ENCODE measurements at places on chromosomes 5 and 9. TPM values are rescaled to one million over a fixed set of nuclear protein-coding genes. Genes with fewer than 3 reads are reported as not detected.

PCDHA1 gene
- total RNA-seq, result under 0.01 TPM

TSC1 gene
- total RNA-seq, result 41.5 TPM

SLIT3 gene
- 8.0 TPM for total RNA-seq

PTGDS gene
- 89.9 TPM for total RNA-seq

SARDH gene
- total RNA-seq, result 9.0 TPM

- no peak overlapping the region for H3K4me3 ChIP-seq
- H3K27ac ChIP-seq, result no peak overlapping the region
- H3K27me3 ChIP-seq, result no peaks in the 10 kb centered on the region
- no peaks in the 10 kb centered on the region for H3K4me1 ChIP-seq
- no peak for DNase-seq
- H3K36me3 ChIP-seq, result no peaks in the 10 kb centered on the region
Measured at GRCh38 chr5:84585218-84585617, 200.5 kb upstream of the EDIL3 start.

DNA sequence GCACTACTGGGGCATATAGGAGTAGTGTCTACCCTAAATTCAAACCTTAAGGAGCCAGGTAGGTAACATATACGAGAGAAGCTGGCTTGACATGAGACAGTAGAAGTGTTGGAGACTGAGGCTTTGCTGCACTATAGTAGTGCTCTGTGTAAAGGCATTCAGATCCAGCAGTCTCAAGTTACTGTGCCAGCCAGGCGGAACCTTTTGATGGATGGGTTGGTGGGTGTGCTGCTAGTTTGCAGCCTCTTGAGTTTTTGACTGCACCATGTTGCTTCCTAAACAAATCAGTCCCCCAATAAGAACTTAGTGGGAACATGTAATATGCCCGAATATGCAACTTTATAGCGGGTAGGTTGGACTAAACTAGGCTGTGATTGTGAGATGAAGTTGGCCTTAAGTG is 1.5 kb downstream of the CLTA start:
- no peak overlapping the region for H3K27ac ChIP-seq
- peaks cover 12% of the 10 kb centered on the region for H3K4me1 ChIP-seq
- H3K36me3 ChIP-seq, result no peaks in the 10 kb centered on the region

DNA sequence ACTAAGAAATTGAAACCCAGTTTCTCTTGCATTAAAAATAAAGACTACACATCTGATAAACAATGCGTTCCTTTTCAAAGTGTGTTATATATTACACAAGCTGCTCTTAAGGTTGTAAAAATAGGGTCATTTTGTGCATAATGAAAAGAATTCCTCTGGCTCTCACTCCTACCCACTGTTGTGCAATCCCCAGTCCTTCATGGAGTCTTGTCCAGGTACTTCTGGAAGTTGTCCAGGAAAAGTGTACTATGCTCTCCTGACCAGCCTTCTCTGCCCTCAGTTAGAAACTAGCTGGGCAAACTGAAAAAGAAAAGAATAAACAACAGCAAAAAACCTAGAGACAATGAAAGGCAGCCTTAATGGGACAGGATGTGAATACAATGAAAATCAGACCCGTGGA is 345.5 kb upstream of the PAPPA start:
- no peak overlapping the region for H3K4me3 ChIP-seq
- DNase-seq, result peak; percentile 11
- no peaks in the 10 kb centered on the region for H3K27me3 ChIP-seq
- H3K4me1 ChIP-seq, result peaks cover 6% of the 10 kb centered on the region
- no peak overlapping the region for H3K27ac ChIP-seq

DNA sequence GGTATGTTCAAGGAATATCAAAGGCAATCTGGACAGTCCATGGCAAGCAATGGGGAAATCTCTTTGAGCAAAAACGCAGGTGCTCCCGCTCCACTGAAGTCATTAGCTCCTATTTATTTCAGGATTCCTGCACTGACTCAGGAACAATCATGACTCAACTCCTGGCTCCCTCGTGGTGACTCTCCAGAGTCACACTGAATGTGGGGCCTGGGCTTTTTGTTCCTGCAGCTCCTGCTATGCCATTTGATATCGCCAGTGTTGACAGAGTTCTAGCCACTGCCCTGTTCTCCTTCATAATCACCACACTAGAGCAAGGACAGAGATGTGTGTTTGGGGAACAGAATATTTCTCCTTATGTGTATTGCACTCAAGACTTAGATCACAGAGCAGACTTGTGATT is 187.2 kb upstream of the ZNF462 start:
- H3K4me1 ChIP-seq, result no peaks in the 10 kb centered on the region
- H3K27ac ChIP-seq, result no peak overlapping the region
- H3K4me3 ChIP-seq, result no peak overlapping the region

FBP1 gene
- not detected for total RNA-seq

CDH9 gene
- total RNA-seq, result not detected

LTC4S gene
- total RNA-seq, result 0.83 TPM

- H3K4me1 ChIP-seq, result peaks cover 25% of the 10 kb centered on the region
- DNase-seq, result peak; percentile 100
- no peaks in the 10 kb centered on the region for H3K36me3 ChIP-seq
Measured at GRCh38 chr9:94860678-94861588, 134.4 kb downstream of the AOPEP start.

DNA sequence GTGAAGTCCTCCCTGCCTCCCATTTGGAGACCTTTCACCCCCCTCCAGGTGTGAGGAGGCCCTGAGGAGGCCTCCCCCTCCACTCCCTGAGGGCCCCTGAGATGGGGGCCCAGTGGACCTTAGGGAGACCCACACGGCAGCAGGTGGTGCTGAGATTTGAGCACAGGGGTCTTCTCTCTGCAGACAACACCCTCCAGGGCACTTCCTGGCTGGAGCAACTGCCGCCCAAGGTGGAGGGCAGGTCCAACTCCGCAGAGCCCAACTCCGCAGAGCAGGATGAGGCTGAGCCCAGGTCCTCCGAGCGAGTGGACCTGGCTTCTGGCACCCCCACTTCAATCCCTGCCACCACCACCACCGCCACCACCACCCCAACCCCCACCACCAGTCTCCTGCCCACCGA is 27.0 kb downstream of the OLFML2A start:
- DNase-seq, result no peak
- peaks cover 5% of the 10 kb centered on the region for H3K27me3 ChIP-seq
- no peaks in the 10 kb centered on the region for H3K4me1 ChIP-seq
- no peak overlapping the region for H3K27ac ChIP-seq
- H3K4me3 ChIP-seq, result no peak overlapping the region

- no peak for DNase-seq
- no peak overlapping the region for H3K4me3 ChIP-seq
- no peaks in the 10 kb centered on the region for H3K27me3 ChIP-seq
- no peaks in the 10 kb centered on the region for H3K36me3 ChIP-seq
- no peak overlapping the region for H3K27ac ChIP-seq
- no peaks in the 10 kb centered on the region for H3K4me1 ChIP-seq
Measured at GRCh38 chr5:10301266-10301665, 6.4 kb downstream of the CMBL start.

DNA sequence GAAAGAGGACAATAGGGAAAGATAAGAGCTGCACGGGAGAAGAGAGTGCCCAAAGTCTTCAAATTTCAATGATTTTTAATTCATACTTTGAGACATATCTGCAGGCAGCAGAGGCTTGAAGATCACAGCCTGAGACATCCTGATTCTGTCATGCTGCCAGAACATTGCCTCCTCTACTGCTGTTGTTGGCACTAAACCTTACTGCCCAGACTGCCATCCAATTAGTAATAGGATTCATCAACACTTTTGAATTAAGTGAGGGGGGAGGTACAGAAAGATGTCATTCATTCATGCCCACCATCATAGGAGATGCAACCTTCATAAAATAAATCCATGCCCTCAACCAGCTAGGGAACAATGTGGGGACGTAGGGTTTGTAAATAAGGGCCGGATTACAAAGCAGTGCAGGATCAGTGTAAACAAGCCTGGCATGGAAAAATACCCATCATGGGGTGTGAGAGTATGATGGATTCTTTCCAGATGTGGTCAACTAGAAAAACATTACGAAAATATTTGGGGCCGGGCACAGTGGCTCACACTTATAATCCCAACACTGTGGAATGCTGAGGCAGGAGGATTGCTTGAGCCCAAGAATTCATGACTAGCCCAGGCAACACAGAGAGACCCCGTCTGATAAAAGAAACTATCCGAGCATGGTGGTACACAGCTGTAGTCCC is 122.1 kb upstream of the DAPK1 start:
- H3K27ac ChIP-seq, result no peak overlapping the region
- H3K36me3 ChIP-seq, result no peaks in the 10 kb centered on the region
- H3K4me1 ChIP-seq, result no peaks in the 10 kb centered on the region

DNA sequence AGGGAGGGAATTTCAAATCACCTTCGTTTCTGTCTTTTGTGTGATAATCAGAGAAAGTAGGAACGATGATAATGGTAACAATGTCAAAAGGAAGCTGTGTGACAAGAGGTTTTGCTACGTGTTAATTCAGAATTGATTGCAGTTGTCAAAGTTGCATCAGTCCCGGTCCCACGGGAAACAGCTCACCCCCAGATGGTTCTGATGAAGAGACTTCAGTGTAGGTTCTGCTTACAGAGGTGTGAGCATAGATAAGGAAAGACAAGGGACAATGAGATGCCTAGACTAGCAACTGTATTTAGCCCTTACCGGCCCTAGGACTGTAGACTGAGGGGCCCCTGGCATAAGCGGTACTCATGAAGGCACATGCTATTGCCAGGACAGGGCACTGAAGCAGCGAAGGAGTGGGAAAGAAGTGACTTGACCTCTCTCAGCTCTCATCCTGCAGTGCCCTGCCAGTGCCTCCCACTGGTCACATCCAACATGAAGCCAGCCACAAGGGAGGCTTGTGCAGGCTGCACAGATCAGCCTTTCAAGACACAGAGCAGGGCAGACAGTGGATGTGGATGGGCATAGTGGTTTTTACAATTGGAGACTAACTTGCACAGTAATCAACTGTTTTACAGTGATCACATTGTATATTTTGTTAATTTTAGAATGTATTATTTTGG is 21.1 kb downstream of the PDE8B start:
- H3K27ac ChIP-seq, result no peak overlapping the region
- H3K27me3 ChIP-seq, result peaks cover 4% of the 10 kb centered on the region
- H3K36me3 ChIP-seq, result no peaks in the 10 kb centered on the region
- H3K4me1 ChIP-seq, result no peaks in the 10 kb centered on the region
- DNase-seq, result no peak
- no peak overlapping the region for H3K4me3 ChIP-seq

GRCh38 chr9:110936719-110937452 is 101.4 kb downstream of the LPAR1 start:
- peak overlapping the region; percentile 51 for H3K27ac ChIP-seq
- H3K27me3 ChIP-seq, result no peaks in the 10 kb centered on the region
- DNase-seq, result peak; percentile 79

PCDHGA8 gene
- 2.6 TPM for total RNA-seq

DNA sequence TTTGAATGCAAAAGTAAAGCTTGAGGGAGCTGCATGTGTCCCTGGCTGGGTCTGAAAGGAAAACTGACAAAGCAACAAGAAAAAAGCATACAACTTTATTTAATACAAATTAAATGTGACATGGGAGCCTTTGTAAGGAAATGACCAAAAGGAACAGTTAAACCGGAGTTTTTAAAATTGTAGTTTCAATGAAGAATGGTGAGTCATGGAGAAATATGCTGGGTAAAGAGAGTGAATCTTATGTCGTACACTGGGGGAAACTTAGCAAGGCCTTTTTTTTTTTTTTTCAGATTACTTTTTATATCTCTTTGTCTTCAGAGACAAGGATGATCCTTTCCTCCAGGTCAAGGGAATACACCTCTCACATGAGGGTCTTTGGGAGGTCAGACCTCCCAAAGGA is 50.1 kb upstream of the FBXL17 start:
- no peaks in the 10 kb centered on the region for H3K4me1 ChIP-seq
- no peak overlapping the region for H3K4me3 ChIP-seq
- DNase-seq, result peak; percentile 46
- H3K36me3 ChIP-seq, result no peaks in the 10 kb centered on the region

- H3K4me3 ChIP-seq, result no peak overlapping the region
- H3K27me3 ChIP-seq, result no peaks in the 10 kb centered on the region
- H3K4me1 ChIP-seq, result no peaks in the 10 kb centered on the region
Measured at GRCh38 chr5:109987970-109988369, 298.2 kb downstream of the MAN2A1 start.

- no peaks in the 10 kb centered on the region for H3K27me3 ChIP-seq
- H3K27ac ChIP-seq, result peak overlapping the region; percentile 83
- H3K4me3 ChIP-seq, result peak overlapping the region; percentile 86
- peaks cover 6% of the 10 kb centered on the region for H3K36me3 ChIP-seq
- peaks cover 6% of the 10 kb centered on the region for H3K4me1 ChIP-seq
- DNase-seq, result peak; percentile 76
Measured at GRCh38 chr5:33441241-33442177, 744 bp downstream of the TARS1 start.

DNA sequence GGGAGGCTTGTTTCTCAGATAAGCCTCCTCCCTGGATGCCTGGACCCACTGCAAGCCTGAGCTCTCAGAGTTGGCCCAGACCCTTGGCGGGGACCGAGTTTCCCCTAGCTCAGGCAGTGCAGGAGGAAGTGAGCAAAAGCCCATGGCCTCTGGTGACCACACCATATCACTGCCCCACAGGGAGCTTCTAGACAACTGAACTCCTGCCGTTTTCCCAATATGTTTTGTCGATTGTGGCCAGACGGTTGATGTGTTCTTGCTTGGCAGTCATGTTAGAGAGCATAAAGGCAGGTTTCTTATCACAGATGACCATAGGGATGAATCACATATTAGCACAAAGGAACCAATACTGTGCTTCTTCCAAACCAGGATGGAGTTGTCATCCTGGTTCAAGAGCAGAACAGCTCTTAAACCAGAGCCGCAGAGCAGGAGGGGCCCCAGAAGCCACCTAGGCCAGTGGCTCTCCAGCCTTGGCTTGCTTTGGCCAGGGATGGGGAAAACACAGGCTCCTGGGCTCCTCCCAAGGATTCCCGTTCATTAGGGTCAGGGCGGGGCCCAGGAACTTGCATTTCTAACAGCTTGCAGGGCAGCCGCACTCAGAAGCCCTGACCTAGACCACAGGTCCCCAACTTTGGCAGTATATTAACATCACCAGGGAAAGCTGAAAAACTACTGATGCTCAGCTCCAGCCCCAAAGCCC is 113.1 kb upstream of the TBC1D2 start:
- no peak overlapping the region for H3K4me3 ChIP-seq
- H3K36me3 ChIP-seq, result no peaks in the 10 kb centered on the region
- peak; percentile 50 for DNase-seq

ARL15 gene
- total RNA-seq, result 20.5 TPM

PTGR1 gene
- total RNA-seq, result 126 TPM

DNA sequence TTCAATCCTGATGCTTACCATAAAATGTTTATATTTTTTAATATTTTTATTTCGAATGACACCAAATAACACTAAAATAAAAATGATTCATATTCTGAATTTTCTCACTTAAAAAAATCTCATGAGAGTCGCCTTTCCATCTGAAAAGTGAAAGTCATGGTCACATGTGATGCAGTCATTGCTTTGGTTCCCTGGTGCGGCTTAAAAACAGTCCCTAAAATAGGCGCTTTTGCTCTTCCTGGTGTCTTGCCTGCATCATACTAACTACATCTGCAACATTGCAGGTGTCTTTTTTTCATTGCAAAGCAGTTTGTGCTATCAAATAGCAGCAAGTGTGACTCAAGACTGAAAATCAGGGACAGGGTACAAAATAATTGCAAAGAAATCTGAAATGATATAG is 185.2 kb upstream of the NREP start:
- no peak overlapping the region for H3K4me3 ChIP-seq
- H3K27me3 ChIP-seq, result no peaks in the 10 kb centered on the region
- H3K36me3 ChIP-seq, result no peaks in the 10 kb centered on the region
- H3K27ac ChIP-seq, result no peak overlapping the region
- DNase-seq, result no peak

All from fibroblast of lung (primary cell).